ENCODE measurements at places on chromosomes 5 and 9.

DNA sequence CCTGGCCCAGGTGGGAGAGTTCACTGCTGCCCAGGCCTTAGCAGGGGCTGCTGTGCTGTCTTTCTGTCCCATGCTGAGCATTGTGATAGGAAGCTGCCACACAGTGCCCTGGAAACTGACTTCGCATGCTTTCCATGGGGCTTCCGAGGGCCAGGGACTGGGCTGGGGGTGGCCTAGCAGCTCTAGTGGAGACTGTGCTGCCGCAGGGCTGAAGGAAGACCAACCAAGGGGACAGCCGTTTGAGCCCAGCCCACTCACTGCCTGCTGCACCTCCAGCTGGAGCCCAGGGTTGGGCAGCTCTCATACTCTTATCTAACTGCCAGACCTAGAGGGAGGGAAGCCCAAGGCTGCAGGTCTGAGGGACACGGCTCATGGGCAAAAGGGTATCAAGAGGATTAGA is 79.2 kb downstream of the RGS3 start:
- no peak for DNase-seq

- DNase-seq = no peak
Observed at GRCh38 chr5:169426784-169427183, 125.8 kb upstream of the SLIT3 start.

- peak; percentile 26 for DNase-seq
Observed at GRCh38 chr5:65722575-65723403, 784 bp downstream of the NLN start.

GRCh38 chr5:61177716-61178115 is 15.4 kb upstream of the SMIM15 start:
- no peak for DNase-seq

GRCh38 chr9:131517761-131518190 is 13.3 kb downstream of the UCK1 start:
- peak; percentile 67 for DNase-seq

GRCh38 chr5:136226401-136226800 is 33.4 kb upstream of the SMIM32 start:
- no peak for DNase-seq

DNA sequence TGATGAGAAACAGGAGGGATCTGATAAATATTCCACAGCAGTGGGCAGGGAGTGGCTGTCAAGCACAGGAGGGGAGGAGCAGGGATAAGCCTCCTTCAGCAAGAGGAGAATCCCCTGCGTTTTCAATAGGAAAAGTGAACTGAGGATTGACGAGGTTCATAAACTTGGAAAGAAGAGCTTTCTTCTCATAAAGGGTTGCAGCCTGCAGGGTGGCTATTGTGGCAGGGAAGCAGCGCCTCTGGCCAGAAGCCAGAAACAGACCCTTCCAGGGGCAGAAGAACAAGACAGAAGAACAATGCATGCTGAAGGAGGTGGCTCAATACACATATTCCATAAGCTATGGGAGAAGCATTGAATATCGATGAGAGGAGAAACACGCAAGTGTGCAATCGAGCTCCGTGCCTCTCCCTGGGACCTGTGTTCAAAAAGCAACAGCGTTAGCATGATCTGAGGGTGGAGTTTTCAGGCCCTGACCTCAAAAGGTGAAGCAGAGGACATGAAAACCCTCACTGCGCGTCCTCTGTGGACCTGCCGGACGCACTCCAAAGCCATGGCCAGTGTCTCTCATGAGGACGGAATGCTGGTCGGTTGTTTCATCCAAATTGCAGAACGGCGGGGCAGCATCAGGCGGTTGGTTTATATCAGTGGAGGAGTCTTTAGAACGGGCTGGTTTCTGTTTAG is 67.6 kb downstream of the ANKRD33B start:
- DNase-seq = no peak

DNA sequence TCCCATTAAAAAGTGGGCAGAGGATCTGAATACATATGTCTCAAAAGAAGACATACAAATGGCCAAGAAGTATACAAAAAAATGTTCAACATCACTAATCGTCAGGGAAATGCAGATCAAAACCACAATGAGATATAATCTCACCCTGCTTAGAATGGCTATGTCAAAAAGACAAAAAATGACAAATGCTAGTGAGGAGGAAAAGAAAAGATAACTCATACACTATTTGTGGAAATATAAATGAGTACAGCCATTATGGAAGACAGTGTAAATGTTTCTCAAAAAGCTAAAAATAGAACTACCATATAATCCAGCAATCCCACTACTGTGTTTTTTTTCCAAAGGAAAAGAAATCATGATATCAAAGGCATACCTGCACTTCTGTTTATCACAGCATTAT is 450.7 kb downstream of the EFNA5 start:
- DNase-seq = no peak

- no peak for DNase-seq
Observed at GRCh38 chr9:92794426-92794825, 29.8 kb upstream of the BICD2 start.

DNA sequence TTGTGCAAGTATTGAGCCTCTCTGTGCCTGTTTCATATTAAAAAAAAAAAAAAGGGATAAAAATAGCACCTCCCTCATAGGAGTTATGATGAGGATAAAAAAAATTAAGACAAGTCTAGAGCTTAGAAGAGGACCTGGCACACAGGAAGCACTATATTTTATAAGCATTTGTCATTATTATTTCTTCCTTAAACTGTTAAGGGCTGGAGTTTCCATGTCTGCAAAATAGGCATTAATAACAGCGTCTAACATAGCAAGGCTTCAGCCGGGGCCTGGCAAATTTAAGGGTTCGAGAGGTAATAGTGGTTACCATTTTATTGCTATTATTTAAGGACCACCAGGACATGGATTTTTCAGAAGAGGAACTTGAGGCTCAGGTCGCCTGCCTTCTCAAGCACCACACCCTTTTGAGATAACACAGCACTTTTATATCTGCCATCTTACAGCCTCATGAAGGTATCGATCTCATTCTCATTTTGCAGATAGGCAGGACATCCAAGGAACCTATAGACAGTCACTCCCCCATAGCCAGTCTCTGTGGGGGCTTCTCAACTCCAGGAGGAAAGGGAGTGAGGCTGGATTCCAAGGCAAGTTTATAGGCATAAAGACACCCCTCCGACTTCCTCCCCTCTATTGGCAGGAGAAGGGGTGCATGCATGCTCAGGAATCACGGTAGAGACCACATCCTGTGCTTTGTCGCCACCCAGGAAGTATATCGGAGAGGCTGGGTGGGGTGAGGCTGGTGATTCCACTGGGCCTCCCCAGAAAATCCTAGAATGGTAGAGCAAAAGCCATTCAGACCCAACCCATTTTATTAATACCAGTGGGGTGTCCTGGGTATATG is 2.4 kb downstream of the ANXA6 start:
- DNase-seq = no peak

GRCh38 chr9:38038307-38039089 is 30.5 kb downstream of the SHB start:
- no peak for DNase-seq

DNA sequence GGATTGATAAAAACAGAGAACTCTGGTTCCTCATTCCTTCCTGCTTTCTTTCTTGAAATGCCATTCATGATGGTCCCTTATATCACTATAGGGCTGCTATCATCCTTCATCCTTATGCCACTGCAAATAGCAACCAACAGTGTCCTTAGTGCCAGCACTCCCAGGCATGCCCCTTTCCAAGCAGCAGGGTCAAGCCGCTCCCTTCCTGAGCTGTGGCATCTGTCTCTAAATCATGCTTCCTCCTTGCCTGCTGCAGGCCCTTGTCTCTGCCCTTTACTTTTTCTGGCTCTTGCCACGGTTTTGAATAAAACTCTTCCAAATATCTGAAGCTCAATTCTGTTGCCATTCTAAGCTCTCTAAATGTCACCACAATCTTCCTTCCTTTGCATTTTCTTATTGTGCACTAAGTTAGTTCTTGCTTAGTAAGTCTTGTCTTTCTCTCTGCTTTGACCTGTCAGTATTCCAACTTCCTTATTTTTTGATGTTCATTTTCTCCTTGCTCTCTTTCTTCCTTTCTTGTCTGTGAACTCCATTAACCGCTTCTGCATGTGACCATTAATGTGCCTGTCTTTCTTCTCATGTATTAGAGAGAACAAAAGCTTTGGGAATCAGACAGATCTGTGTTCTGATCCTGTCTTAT is 19.9 kb downstream of the TLR4 start:
- no peak for DNase-seq

GRCh38 chr9:89815903-89816573 is 211.2 kb downstream of the GADD45G start:
- no peak for DNase-seq

DNA sequence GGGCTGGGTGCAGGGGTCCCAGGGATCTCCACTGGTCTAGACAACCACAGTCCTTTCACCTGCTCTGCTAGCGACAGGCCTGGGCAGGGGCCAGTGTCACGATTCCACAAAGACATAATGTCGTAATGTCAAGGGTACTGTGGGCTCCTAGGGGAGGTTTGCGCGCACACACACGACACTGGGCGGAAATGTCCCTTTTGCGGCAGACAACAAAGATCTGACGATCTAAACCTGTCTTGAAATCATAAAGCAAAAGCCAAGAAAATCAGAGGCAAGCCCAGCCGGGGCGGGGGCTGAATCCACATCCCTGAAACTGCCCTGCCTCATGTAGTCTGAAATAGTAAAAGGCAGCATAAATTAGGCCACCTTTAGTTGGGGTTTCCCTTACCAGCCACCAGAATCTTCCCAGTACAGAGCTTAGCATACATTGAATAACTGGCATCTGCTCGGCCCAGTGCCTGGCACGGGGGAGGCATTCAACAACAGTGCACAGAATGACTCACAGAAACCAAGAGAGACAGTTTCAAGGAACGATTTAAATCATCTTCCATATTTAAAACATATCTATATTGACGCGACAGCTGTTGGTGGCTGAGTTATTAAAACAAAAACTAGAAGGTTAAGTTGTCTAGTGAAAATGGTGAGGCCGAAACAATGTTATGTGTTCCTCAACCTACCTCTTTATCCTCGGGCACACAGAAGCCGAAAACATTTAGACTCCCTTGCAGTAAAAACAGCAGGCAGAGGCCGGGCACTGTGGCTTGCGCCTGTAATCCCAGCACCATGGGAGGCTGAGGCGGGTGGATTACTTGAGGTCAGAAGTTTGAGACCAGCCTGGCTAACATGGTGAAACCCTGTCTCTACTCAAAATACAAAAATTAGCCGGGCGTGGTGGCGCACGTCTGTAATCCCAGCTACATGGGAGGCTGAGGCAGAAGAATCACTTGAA is 151.0 kb downstream of the MYO10 start:
- no peak for DNase-seq

- no peak for DNase-seq
Observed at GRCh38 chr5:123868881-123869280, 356.9 kb downstream of the CSNK1G3 start.

GRCh38 chr5:13831351-13831750 is 113.1 kb downstream of the DNAH5 start:
- DNase-seq = no peak

GRCh38 chr9:70510157-70510770 is 95.8 kb upstream of the KLF9 start:
- DNase-seq = no peak

GRCh38 chr5:123429221-123429954 is 6.2 kb upstream of the CEP120 start:
- DNase-seq = no peak

GRCh38 chr9:135185060-135185459 is 97.6 kb downstream of the OLFM1 start:
- no peak for DNase-seq

- DNase-seq = peak; percentile 42
Observed at GRCh38 chr9:124617477-124618141, 110.4 kb upstream of the NR5A1 start.

DNA sequence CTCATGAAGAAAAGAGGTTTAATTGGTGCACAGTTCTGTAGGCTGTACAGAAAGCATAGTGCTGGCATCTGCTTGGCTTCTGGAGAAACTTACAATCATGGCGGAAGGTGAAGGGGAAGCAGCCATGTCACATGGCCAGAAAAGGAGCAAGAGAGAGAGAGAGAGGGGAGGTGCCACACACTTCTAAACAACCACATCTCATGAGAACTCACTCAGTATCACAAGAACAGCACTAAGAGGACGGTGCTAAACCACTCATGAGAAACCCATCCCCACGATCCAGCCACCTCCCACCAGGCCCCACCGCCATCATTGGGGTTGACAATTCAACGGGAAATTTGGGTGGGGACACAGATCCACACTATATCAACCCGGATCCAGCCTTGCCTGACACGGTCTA is 28.8 kb upstream of the IER5L start:
- no peak for DNase-seq

DNA sequence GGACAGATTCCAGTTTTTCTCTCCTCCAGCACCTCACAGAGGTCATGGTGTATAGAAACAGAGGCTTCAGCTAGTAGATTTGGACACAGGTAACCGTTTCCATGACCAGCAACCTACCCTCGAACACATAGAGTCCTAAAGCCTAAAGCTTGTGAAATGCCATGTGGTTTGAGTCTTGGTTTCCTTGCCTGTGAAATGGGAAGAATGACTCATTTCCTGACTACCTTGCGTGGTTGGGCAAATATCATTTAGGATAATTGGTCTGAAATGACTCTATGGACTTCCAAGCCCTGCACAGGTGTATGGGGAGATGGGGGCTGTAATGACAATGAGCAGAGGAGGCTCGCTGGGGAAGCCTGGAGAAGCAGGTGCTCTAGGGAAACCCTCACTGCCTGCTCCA is 134.6 kb downstream of the TTLL11 start:
- DNase-seq = no peak

GRCh38 chr9:91781906-91782305 is 168.1 kb downstream of the ROR2 start:
- DNase-seq = no peak

- DNase-seq = no peak
Observed at GRCh38 chr5:142426129-142427014, 101.6 kb upstream of the SPRY4 start.

Measured in nucleus accumbens (tissue), 56 donors.